ENCODE measurements at places on chromosomes 3 and 15.

- no peak for DNase-seq
Observed at GRCh38 chr15:82854554-82854953, 45.1 kb downstream of the WHAMM start.

DNA sequence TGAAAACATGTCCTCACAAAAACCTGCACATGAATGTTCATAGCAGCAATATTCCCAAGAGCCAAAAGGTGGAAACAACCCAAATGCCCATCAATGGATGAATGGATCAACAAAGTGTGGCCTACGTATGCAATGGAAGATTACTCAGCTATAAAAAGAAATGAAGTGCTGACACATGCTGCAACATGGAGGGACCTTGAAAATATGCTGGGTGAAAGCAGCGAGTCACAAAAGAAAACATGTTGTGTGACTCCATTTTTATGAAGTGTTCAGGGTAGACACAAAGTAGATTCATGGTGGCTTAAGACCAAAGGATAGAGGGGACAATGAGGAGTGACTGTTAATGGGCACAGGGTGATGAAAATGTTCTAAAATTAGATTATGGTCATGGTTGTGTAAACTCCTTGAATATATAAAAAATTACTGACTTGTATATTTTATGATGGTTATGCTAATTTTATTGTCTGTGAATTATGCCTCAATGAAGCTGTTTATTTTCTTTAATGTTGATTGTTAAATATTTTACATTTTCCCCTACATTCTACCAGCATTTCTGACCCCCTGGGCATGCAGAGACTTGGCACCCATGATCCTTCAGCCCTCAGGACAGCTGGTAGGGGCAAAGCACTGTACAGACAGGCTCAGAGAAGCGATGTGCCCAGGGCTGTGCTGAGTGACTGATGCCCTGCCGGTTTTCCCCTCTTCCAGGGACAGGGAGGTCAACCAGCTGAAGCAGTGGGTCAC is 37.8 kb downstream of the CFAP100 start:
- DNase-seq: no peak

DNA sequence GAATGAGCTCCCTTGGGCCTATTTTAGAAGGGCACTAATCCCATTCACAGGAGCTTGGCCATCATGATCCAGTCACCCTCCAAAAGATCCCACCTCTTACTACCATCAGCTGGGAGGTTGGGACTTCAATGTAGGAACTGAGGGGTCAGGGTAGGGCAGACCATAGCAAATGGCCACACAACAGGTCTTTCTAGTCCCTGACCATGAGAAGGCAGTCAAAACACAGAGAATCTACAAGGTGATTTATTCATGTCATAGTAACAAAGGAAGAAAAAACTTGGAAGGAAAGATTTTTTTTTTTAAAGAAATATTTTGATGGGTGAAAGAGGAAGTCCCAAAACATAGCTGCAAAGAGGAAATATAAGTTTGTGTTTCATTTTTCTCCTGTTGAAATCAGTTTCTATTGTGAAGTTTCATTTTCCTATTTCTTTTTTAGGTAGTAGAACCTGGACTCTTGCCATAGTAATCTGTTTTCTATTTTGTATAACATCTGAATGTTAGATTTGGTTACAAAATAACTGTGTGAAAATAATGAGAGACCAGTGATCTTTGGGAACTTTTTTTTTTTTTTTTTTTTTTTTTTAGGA is 23.5 kb upstream of the TNFSF10 start:
- DNase-seq: no peak

- DNase-seq: no peak
Observed at GRCh38 chr15:73839699-73840377, 33.5 kb upstream of the TBC1D21 start.

GRCh38 chr3:15647611-15648167 is 46.1 kb downstream of the BTD start:
- DNase-seq: no peak

GRCh38 chr3:105065895-105066839 is 300.5 kb upstream of the ALCAM start:
- no peak for DNase-seq
